ENCODE measurements at places on chromosomes 6 and 20.

- no peak for DNase-seq
Observed at GRCh38 chr20:16167423-16168130, 405.7 kb downstream of the KIF16B start.

DNA sequence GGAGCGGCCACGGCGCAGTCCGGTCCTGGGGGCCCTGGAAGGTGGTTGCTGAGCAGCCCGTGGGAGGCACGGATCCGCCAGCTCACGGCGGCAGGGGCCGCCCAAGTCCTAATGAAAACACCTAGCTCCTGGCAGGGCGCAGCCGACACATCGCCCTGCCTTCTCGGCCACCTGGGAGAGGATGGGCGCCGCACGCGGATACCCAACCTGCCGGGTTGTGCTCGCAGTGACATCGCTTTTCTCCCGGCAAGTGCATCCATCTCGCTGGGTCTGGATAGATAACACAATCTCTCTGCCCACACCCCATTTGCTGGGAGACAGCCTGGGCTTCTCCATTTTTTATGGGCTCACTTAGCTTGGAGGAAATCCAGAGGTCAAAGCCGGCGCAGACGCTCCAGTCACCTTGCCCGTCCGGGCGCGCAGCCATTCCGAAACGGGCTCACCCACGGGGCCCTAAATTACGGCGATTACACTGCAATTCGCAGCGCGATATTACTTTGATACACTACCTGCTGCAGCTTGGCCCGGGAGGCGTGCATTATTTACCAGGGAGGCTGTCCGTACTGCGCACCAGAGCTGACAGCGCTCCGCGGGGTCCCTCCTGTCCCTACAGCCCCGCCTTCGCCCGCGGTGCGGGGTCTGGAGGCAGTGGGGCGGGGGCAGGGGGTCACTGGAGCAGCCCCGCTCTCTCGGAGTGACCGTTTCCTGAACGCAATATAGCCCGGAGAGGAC lies 36.2 kb upstream of the CCDC167 start:
- DNase-seq, result no peak

- DNase-seq, result no peak
Observed at GRCh38 chr6:113352831-113353230, 504.3 kb upstream of the MARCKS start.

- DNase-seq, result no peak
Observed at GRCh38 chr6:127851197-127851596, 49.7 kb downstream of the THEMIS start.

- peak; percentile 86 for DNase-seq
Observed at GRCh38 chr6:47083586-47084047, 41.5 kb upstream of the ADGRF1 start.

- no peak for DNase-seq
Observed at GRCh38 chr20:57114290-57115005, 152.0 kb downstream of the BMP7 start.

DNA sequence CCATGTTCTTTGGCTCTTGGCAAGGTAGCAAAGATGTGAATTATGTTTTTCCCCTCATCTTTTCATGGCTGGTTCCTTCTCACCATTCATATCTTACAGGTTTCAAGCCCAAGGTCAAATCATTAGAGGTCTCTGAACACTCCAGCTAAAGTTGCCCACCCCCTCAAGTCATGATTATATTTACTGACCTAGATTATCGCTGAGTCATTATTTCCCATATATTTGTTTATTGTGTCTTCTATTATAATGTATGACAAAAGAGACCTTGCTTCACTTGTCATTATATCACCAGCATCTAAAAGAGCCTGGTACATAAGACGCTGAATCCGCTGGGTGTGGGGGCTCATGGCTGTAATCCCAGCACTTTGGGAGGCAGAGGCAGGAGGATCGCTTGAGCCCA lies 12.4 kb downstream of the DSN1 start:
- no peak for DNase-seq

GRCh38 chr6:113276601-113277000 lies 580.5 kb upstream of the MARCKS start:
- no peak for DNase-seq

GRCh38 chr20:45611054-45611453 lies 18.5 kb upstream of the WFDC10A start:
- no peak for DNase-seq

DNA sequence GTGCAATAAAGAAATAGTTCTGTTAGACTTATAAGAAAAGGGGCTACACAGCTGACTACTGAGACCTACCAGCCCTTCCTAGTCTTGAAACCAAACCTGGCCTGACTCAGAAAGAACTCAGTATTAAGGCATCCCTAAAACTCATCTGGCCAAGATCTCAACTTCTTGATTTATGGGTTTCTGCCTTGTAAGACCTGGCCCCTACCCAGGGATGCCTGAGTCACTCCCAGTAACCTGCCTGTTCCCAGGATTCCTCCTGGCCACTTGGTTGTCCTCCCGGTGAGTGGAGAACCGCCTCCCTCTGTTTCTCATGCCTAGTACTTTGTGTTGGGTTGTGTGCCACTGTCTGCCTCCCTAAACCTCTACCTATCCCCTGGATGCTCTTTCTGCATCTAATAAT lies 189.4 kb upstream of the PREP start:
- no peak for DNase-seq

DNA sequence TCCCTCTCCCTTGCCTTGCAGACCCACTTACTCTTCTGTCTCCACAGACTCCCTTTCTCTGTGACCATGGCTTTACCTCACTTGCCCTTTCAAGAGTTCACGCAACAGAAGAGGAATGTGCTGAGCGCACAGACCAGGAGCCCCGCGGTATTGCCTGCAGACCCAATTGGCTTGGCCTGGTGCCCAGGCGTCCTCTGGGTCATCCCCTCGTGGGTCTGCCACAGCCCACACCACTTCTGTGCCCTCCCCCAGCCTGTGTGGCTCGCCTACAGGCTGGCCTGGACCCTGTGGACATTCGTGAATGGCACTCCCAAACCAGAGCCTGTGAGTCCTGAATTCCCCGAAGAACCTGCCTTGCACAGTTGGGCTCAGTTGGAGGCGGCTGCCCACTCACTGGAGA lies 15.3 kb upstream of the NINL start:
- no peak for DNase-seq

Measured in NCI-H2029 (cell line).